ENCODE measurements at places on chromosomes 7 and 10.

DNA sequence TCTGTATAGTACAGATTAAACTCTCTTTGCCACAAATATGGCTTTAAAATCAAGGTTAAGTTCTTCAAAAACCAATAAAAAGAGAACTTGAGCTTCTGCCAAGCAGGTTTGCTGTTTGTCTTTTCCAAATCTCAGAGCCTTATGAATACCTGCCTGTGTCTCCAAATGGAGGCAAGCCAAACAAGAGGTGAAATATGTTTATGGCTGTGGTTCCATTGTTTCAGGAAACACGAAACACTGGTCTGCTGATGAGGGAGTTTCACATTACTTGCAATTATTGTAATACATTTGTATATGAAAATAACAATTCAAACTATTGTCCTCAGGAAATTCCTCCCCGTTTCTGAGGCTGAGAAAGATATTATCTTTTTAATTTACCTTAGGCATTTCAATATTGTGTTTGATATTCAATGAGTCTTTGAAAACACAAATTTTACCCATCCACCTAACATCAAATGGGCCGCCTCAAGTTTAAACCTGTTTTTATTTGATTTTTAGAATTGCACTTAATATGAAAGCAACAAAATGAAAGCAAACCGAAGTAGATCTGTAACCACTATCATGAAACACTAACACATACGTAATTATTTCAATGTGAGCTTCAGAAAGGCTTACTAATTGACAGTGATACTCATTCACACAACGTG, 359.3 kb downstream of the HGF start:
- DNase-seq, result no peak

- DNase-seq, result no peak
Measured at GRCh38 chr10:77939561-77940001, 13.0 kb upstream of the DLG5 start.

- no peak for DNase-seq
Measured at GRCh38 chr7:37377231-37377630, 71.4 kb downstream of the ELMO1 start.

- DNase-seq, result no peak
Measured at GRCh38 chr7:18864967-18865366, 252.5 kb downstream of the TWIST1 start.

- no peak for DNase-seq
Measured at GRCh38 chr7:12322903-12323300, 80.8 kb downstream of the VWDE start.

- DNase-seq, result no peak
Measured at GRCh38 chr7:140010194-140010895, 52.4 kb downstream of the PARP12 start.

DNA sequence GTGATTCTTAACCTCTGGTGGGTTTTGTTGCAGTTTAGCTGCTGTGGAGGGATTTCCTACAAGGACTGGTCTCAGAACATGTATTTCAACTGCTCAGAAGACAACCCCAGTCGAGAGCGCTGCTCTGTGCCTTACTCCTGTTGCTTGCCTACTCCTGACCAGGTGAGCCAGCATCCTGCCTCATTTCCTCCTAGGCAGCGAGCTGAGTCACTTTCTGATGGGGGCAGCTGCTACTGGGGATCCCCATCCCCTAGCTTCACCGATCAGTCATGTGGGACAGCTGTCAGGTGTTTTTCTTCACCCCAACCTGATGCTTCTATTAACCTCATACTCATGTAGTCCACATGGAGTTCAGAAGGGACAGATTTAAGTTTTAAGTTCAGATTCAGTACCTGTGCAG, 21.7 kb upstream of the SMO start:
- DNase-seq, result no peak

- DNase-seq, result no peak
Measured at GRCh38 chr10:79430325-79430905, 15.0 kb downstream of the ZCCHC24 start.
